ENCODE measurements at places on chromosomes 2 and 18.

- DNase-seq: no peak
Measured at GRCh38 chr18:48274301-48274700, 134.9 kb downstream of the ZBTB7C start.

- DNase-seq: no peak
Measured at GRCh38 chr2:178895872-178896271, 88.6 kb upstream of the TTN start.

DNA sequence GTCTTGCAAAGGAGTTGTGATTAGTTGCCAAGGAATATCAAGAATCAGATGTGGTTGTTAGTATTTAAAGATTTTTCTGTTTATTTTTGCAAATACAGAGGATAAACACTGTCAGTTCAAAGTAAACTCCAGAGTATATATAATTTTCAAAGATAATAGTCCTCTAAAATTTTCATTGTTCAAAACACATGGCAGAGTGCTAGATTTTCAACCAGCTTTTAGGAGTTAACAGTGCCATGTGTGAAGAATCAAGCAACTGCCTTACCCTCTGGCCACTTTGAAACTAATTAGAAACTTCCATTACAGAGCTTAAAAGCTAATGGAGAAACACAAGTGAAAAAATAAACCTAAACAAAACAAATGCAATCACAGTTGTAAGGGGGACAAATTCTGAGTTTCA is 1605.6 kb upstream of the ZEB2 start:
- DNase-seq: no peak

GRCh38 chr2:71336384-71336783 is 4.8 kb downstream of the ZNF638 start:
- DNase-seq: no peak

- DNase-seq: no peak
Measured at GRCh38 chr18:79531386-79531785, 135.7 kb downstream of the NFATC1 start.

GRCh38 chr18:23828426-23828825 is 139.2 kb downstream of the LAMA3 start:
- peak; percentile 54 for DNase-seq

GRCh38 chr2:112727276-112728028 is 6.6 kb downstream of the NT5DC4 start:
- DNase-seq: no peak

DNA sequence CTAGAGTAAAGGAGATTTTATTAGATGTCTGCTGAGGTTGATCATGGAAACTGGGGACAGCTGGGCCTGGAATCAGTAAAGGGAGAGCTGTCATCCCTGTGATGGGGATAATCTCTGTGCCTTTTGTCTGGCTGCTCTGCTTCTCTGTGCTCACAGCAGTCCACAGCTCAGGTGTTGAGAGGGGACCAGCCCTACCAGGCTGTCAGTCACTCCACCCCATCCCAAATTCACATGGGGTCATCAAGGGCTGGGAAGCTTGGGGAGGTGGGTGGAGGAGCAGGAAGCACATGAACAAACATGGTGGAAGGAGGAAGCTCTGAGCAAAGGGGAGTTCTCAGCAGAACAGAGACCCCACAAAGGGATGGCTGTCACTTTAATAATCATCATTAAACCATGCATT is 13.7 kb upstream of the LRRFIP1 start:
- no peak for DNase-seq

GRCh38 chr18:37124516-37124915 is 295.6 kb downstream of the KIAA1328 start:
- no peak for DNase-seq

- DNase-seq: peak; percentile 75
Measured at GRCh38 chr2:144516981-144517865, 2.7 kb downstream of the ZEB2 start.

DNA sequence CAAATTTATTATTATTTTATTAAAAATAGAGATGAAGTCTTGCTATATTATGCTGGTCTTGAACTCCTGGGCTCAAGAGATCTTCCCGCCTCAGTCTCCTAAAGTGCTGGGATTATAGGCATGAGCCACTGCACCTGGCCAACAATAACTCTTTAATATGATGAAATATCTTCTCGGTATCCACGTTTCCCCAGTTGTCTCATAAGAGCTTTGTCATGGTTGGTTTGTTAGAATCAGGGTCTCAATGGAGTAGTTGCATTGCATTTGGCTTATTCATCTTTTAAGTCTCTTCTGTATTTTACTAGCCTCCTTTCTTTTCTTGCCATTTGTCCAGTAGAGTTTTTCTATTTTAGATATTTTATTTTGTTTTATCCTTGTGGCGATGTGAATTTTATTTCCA is 32.7 kb upstream of the DLX2 start:
- DNase-seq: no peak

- DNase-seq: no peak
Measured at GRCh38 chr2:37871456-37872191, 53.5 kb upstream of the RMDN2 start.

DNA sequence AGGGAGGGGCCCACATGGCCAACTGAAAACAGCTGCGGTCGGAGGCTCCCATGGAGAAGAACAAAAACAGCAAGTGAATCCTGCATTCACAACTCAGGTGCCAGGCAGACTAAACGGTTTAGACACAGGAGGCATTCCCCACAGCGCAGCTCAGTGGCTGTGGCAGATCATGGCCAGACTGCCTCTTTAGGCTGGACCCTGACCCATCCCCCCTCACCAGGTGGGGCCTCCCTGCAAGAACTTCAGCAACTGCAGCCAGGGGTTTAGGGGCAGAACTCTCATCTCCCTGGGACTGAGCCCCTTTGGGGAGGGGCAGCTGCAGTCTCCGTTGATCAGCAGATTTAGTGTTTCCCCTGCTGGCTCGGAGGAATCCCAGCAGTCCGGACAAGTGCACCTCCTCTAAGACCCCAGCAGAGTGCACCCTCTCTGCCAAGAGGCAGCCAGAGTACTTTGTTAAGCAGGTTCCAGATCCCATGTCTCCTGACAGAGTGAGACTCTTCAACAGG is 346.7 kb downstream of the SS18 start:
- DNase-seq: no peak

DNA sequence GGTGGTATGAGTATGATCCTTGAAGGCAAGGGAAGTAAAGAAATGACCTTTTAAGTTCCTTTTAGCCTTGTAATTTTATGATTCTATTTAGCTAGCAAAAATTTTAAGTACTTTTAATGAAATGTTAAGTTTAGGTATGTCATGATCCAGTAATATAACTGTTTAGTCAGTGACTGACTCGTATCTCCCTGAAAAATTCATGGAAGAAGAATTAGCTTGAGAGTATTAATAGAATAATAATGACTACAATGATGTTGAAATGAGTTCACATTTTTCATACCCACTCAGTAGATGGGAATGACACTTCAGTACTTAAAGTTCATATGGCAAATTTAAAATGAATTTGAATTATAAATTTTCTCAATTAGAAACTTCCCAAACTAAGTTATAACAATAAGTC is 14.6 kb downstream of the RAB3GAP1 start:
- DNase-seq: no peak

- no peak for DNase-seq
Measured at GRCh38 chr2:25714740-25715139, 41.4 kb upstream of the DTNB start.

DNA sequence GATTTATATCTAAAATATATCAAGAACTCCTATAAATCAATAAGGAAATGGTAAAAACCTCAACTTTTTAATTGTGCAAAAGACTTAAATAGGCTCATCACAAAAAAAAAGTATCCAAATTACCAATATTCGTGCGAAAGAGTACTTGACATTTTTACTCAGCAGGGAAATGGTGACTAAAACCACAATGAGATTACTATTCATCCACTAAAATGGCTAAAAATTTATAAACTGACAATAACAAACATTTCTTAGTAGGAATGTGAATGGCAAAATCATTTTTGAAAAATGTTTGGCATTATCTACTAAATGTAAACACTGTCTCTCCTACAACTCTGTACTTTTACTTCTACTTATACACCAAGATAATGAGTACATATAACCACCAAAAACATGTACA is 184.8 kb upstream of the RND3 start:
- no peak for DNase-seq
